ENCODE measurements at places on chromosomes 5 and 9.

DNA sequence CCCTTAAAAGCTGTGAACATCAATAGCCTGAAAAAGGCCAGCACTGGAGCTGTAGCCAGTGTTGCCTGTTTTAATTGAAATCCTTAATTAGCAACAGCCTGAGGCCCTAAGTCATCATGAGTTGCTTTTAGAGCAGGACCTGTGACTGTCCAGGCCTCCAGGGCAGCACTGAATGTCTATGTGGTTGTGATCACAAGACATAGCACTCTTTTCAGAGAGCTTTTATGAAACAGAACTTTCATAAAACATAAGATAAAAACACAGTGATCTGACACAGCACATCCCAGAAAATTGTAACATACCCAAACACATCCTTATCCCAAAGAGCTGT, 85.5 kb upstream of the MYO10 start:
- DNase-seq = no peak

DNA sequence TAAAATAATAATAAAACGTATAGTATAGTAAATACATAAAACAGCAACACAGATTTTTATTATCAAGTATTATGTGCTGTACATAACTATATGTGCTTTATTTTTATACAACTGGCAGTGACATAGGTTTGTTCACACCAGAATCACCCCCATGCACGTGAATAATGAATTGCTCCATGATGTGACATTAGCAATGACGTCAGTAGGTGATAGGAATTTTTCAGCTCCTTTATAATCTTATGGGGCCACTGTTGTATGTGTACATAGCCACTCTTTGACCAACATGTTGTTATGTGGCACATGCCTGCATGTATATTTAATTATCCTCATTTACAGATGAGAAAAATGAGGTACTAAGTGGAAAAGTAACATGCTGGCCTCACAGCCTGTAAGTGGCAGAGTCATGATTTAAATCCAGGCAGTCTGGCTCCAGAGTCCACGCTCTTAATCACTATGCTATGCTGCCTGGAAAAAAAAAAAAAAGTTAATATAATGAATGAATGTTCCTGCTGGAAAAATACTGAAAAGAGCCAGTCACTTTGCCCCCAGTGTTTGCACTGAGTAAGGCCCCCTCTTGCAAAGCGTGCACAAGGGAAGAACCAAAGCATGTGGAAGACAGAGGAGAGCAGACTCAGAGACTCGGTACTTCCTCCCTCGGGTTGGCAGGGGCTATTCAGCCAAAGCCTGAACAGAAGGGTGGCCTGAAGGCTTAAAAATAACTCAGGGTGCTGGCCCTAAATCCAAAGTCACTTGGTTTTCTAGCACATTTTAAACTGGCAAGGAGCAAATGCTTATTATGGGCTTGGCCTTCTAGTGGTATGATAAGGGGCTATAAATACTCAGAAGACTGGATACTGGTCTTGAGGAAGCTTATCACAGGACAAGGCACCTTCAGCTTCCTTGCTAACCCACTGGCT, 206.8 kb downstream of the GLIS3 start:
- DNase-seq = no peak

DNA sequence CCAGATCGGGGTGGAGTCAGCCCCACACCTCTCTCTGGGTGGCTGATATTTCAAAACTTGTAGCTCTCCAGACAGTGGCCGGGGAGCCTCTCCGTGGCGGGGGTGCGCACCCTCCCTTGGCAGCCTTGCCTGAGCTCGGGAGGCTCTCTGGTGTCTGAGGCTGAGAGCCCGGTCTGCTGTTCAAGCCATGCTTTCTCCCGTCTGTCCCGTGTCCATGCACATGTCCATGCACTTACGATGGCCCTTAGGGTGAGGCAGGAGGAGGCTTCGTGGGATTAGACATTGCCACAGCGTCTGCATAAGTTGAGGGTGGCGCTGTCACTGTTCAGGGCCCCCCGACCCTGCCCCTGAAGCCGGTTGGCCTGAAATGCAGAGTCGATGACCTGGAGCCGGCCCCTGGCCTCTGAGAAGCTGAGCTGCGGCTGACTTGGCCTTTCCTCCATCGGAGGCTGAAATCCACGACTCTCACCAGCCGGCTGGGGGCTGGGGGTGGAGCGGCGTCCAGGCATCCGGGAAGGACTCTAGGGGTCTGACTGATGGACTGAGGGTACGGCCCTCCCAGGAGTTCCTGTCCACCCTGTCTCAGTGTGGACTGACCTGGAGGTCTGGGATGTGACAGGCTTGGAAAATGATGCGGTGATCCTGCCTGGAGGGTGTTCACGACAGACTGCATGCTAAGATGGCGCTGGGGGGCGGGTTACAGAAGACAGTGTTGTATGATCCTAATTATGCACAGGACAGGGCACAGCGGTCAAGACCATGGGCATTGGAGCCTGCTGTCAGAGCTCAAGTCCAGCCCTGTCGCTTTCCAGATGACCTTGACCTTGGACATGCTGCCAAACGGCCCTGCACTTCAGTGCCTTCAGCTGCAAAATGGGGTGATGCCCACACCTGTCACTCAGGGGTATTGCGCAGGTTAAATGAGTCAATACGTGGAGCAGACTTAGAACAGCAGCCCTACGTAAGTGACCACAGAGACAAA, 18.3 kb upstream of the SLC2A6 start:
- DNase-seq = no peak

- no peak for DNase-seq
Observed at GRCh38 chr9:99360026-99360425, 137.9 kb downstream of the SEC61B start.

GRCh38 chr5:17854901-17855300, 220.6 kb downstream of the TAF11L14 start:
- no peak for DNase-seq

DNA sequence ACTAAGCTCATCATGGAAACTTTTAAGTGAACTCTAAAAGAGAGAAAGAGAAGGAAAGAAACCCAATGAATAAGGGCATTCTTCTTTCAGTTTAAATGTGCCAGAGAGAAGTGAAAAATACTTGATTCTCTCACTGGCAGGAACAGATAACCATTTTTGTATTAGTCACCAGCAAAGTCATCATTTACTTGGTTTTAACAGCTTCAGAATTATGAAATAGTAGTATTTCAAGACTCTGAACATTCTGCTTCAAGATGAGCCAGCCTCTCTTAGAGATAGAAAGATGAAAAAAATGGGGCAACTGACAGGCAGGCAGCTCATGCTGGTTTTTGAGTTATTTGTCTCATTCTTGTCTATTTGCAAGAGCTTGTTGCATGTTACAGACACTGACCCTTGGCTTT, 103.5 kb downstream of the GCNT1 start:
- DNase-seq = no peak

- DNase-seq = peak; percentile 31
Observed at GRCh38 chr5:181173420-181174342, 26.3 kb downstream of the OR2V2 start.

GRCh38 chr5:37807015-37807414, 32.8 kb downstream of the GDNF start:
- no peak for DNase-seq

- DNase-seq = no peak
Observed at GRCh38 chr5:105803431-105803830, 1867.3 kb downstream of the EFNA5 start.

Data from stimulated activated CD4-positive, alpha-beta T cell treated with anti-CD3 and anti-CD28 coated beads, Interleukin-1b, Interleukin-23, amount 100 ng/mL, for 24 hours (primary cell).